ENCODE measurements at places on chromosomes 13 and 19. TPM values are rescaled to one million over a fixed set of nuclear protein-coding genes. Genes with fewer than 3 reads are reported as not detected.

ZSCAN18 gene
- total RNA-seq = 59.5 TPM

KLF2 gene
- total RNA-seq = 2.8 TPM

DNA sequence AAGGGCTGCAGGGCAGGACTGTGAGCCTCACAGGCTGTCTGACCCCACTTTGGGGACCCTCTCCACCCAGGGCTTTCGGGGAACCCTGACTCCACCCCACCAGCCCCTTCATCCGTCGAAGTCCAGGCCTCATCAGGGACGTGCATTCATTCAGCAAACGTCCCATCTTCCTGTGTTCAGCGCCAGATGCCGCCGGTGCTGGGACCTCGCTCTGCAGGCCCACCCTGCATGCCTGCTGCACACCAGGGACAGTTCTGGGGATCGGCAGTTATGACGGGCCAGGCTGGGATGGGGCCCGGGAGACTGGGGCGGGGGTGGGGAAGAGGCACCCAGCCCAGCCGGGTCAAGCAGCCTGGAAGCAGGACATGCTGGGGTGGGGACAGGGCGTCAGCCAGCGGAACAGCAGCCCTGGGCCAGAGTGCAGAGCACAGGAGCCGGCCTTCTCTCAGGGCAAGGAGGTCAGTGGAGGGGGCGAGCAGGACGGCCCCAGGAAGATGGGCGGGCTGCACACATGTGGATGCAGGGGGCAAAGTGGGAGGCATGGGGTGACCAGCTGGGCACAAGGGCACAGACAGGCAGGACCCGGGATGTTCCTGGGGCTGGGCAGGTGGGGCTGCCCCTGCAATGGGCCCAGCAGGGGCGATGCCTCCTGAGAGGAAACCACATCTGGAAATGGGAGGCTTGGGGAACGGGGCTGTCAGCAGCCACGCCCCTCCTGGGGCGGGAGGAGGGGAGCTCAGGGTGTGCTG, 5.1 kb downstream of the GAMT start:
- DNase-seq = no peak

DNA sequence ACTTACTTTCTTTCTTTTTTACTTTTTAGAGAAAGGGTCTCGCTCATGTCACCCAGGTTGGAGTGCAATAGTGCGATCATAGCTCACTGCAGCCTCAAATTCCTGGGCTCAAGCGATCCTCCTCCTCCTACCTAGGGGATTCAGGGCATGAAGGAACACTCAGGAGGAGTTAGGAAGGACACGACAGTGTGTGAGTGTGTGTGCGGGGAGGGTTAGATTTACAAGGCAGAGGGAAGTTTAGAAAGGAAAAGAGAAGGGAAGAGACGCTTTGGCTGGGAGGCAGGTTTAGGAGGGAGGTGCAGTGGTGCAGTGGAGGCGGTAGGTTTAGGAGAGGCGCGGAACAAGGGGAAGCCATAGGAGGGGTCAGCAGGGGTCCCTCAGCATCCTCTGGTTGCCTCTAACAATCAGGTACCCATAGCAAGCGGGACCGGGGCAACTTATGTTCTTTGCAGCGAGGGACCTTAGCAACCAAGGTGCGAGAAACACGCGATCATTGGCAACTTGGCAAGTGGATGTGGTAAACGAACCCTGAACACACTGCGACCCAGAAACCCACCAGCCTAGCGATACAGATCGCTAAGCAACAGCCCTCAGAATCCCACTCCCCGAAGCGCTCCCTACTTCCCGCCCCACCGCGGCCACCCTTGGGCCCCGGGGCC, 501 bp downstream of the SIRT2 start:
- DNase-seq = peak; percentile 26

DNA sequence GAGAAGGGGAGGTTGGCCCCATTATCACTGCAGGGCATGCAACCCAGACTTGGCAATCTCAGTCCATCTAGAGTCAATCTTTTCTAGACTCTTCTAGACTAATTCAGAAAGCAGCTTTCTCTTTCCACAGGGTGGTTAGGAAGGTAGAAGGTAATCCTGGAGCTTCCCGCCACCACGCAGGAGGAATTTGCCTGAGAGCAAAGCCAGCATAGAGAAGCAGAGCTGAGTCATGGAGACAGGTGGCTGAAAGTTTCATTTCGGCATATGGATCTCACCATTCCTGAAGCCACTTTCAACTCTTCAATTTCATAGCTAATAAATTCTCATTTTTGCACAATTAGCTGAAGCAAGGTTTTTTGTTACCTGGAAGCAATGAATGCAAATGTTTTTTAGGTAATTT, 29.0 kb upstream of the FFAR2 start:
- DNase-seq = no peak

DNA sequence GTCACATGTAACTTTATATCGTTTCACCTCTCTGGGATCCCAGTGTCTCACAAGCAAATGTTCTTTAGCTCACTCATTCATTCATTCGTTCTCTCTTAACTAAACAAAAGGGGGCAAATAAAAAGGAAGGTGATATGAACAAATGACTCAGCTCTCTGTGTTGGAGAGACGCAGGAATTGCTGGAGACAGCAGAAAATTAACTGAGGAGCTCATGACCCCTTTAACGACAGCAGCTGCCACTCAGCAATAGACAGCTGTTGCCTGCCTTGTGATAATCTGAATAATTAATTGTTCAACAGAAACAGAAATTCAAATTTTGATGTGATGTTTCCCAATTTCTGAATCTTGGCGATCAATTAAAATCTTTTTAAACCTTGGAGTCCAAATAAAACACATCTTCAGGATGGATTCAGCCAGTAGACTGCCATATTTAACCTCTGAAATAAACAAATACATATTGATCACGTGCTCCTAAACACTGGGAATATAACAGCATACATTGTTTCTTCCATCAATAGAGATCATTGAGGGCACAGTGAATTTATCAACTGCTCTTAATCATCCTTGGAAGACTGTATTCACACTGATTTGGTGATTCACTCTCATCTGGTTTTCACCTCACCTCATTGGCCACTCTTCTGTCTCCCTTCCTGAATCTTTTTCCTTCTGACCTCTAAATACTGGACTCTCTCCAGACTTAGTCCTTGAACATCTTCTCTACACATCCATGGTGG, 63.3 kb downstream of the MBNL2 start:
- peak; percentile 43 for DNase-seq
